ENCODE measurements at places on chromosomes 12 and 14.

- no peak for DNase-seq
Observed at GRCh38 chr14:86221000-86221399, 691.1 kb downstream of the FLRT2 start.

- no peak for DNase-seq
Observed at GRCh38 chr12:18908191-18908590, 170.3 kb downstream of the CAPZA3 start.

- peak; percentile 83 for DNase-seq
Observed at GRCh38 chr12:1806301-1807086, 13.9 kb upstream of the LRTM2 start.

DNA sequence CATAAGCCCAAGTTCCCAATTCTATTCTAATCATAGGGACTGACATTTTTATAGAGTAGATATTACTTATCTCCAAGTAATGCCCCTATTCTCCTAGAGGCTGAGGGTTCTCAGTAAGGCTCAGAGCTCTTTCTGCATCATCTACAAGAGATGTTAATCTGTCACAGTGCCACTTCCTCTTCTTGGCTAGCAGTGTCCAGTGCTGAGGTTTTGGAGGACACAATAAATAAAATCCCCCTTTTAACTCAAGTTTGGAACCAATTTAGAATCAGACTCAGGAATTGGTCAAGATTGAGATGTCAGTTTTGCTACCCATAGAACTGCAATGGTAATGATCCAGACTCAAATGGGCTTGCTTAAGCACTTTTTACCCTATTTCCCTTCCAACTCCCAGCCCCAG, 154.1 kb upstream of the ARID2 start:
- no peak for DNase-seq

DNA sequence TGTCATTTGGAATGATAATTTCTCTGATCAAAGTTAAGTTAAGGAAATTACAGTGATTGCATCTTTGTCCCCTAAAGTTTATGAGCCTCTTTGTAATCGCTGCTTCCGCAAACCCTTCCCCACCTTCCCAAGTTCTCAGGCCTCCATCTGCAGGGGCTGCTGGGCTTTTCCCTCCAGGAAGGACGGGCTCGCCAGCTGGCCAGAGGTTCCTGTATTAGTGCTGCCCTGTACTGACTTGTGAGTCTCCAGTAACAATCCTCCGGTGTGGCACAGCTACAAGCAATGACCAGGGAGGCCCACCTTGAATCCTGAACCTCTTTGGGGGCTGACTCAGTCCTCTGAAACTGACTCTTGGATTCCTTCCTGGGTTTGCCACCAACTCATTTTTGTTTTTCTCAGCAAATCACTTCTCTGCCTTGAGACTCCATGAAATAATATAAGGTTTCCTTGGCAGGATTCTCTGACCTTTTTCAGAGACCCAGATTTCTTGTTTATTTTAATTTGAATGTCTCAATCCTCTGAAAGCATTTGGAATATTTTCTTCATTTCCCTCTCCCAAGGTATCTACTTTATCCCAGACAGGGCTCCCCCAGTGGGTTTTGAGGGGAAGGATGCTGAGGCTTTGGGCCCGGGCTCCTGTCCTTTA, 398.6 kb downstream of the ZFP36L1 start:
- no peak for DNase-seq

DNA sequence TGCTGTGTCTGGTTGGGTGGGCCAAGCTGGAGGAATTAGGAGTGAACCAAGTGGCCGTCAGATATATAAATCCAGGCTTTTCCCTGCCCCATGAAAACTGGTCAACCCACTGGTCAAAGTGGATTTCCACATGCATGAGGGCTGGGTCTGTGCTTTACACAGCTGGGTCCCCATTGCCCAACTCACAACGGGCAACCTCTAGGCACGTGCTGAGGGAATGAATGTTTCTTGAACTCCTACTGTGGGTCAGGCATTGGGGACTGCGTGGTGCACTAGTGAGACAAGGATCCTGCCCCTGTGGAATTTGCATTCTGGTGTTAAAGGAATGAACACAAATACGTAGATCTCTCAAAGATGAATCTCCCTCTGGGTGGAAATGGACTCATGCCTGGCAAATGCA, 7.5 kb upstream of the AACS start:
- DNase-seq: no peak

DNA sequence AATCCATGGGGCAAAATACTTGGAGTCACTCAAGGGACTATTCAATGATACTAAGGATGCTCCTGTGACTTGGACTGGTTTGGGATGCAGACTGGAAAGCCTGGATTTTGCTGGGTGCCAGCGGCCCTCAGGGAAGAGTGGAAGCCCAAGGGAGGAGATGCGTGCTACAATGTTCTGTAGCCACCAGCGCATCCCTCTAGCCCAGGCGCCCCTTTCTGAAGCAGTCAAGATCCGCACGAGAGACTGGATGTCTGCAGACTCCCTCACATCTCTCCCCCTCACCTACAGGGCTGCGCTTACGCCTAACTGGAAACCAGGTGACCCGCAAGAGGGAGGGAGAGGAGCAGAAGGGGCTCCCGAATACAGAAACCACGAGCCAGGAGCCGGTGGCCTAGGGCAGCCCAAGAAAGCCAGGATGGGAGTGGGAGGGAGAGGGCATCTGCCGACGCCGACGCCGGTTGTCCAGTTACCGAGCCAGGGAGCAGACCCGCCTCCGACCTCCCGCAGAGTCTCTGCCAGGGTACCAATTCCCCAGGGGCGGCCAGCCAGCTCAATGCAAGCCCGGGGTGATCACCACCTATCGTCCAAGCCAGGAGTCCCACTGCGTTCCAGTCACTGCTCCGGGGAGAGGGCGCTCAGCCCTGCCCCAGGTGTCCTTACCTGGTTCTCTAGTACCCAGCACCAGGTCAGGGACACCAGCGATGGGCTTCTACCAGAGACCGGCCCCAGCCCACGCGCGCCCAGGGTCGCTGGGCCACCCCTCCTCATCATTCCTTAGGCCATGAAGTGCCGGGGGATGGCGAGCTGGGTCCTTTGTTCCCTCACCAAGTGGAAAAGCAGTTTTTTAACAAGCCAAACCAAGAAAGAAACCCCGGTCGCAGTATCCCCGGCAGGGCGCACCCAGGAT, 1.2 kb downstream of the NTN4 start:
- no peak for DNase-seq

- DNase-seq: no peak
Observed at GRCh38 chr14:80544366-80544765, 333.1 kb upstream of the DIO2 start.

DNA sequence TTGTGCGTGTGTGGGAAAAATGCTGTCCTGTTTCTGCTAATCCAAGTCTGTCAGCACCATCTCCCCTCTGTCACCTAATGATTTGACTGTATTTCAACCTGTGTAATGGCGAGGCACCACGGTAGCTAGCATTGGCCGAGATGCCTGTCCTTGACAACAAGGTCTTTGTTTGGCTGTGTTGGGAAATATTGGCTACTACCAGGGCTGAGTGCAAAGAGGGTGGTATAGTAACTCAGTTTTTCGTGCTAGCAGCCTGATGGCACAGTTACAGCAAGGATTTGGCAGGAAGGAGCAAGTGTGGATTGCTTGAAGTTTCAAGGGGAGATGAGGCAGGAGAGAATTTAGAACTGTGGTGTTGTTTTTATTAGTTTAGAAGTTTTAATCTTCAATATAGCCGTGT, 440.3 kb upstream of the RGS6 start:
- peak; percentile 60 for DNase-seq

GRCh38 chr12:124626971-124627411, 59.6 kb upstream of the NCOR2 start:
- DNase-seq: peak; percentile 39

GRCh38 chr12:133227281-133227852, 8.3 kb downstream of the ANHX start:
- no peak for DNase-seq
